Activated CD4-positive, alpha-beta T cell treated with anti-CD3 and anti-CD28 coated beads for 24 hours (primary cell): ENCODE measurements at places on chromosomes 4 and X.

- DNase-seq = no peak
These were observed 117.3 kb upstream of the PPP3CA start for GRCh38 chr4:101464596-101464995.

DNA sequence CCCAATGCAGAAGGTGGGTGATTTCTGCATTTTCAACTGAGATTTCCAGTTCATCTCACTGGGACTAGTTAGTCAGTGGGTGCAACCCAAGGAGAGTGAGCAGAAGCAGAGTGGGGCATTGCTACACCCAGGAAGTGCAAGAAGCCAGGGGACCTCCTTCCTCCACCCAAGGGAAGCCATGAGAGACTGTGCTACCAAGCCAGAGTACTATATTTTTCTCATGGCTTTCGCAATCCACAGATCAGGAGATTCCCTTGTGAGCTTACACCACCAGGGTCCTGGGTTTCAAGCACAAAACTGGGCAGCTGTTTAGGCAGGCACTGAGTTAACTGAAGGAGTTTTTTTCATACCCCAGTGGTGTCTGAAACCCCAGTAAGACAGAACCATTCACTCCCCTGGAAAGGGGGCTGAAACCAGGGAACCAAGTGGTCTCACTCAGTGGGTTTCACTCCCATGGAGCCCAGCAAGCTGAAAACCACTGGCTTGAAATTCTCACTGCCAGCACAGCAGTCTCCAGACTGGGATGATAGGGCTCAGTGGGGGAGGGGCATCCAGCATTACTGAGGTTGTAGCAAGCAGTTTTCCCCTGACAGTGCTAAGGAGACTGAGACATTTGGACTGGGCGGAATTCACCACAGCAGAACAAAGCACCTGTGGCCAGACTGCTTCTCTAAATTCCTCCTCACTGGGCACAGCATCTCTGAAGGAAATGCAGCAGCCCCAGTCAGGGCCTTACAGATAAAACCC, 903.4 kb downstream of the TECRL start:
- DNase-seq = no peak

DNA sequence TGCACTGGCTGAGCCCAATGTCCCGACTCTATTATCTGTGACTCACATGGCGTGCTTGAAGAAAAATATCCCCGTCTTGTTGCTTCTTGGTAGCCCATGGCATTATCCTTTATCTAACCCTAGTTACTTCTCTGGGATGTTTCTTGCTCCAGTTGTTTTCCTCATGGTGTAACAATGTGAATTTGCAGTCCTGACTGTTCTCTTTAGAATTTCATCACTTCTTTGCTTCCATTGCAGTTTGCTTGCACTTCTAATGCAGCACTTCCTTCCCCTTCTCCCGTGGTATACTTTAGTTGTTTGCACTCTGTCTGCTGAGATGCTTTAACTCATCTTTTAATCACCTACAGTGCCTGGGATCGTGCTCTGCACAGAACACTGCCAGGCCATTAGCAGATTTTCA, 126.9 kb downstream of the MAML3 start:
- no peak for DNase-seq

- DNase-seq = no peak
These were observed 2.0 kb downstream of the TMEM165 start for GRCh38 chr4:55397520-55398321.

DNA sequence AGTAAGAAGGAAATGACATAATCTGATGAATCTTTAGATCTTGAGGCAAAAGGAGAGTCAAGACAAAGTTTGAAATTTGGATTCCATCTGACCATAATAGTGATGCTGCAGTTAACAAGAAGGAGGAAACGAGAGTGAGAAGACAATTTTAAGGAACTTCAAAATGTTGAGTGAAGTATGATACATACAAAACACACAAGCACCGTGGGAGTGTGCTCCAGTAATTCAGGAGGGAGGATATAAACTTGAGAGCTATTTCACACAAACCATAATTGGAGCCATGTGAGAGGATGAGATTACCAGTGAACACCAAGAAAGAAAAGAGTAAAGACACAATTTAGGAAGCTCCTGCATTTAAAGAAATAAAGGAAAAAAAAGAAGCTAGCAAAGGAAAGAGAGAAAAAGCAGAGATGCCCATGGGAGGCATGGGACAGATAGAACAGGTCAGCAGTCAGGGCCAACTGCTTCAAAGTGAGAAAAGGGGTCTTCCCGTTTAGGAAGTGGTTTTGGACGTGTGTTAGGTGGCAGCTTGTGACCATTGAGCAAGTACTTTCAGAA, 150.7 kb upstream of the SLC7A11 start:
- DNase-seq = no peak

GRCh38 chr4:112173593-112174558, 28.6 kb downstream of the FAM241A start:
- no peak for DNase-seq

DNA sequence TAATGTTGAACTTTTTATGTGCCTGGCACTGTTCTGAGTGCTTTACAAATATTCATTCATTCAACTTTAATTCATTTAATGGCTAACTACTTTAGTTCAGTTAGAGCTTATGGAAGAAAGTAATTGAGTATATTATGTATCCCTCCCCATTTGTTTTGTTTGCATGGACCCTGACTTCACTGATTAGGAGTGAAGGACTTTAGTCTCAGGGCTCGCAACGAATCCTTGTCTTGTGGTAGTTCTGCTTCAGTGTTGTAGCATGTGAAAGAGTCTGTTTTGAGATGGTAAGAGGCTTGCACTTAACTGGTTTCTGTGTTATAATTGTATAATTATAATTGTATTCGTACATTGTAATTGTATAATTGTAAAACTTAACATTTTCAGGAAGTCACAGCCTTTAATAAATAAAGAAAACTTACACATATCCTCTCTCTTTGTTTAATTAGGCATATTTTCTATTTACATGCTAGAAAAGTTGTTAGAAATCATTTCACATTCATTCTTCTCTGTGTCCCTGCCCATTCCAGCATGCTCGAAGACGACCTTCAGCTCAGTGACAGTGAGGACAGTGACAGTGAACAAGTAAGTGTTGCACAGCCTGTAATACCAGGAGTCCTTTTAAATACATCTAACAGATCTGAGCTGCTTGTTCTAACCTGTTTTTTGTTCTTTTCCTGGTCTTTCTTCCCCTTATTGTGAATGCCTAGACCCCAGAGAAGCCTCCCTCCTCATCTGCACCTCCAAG, 115.1 kb downstream of the KLHL8 start:
- no peak for DNase-seq

DNA sequence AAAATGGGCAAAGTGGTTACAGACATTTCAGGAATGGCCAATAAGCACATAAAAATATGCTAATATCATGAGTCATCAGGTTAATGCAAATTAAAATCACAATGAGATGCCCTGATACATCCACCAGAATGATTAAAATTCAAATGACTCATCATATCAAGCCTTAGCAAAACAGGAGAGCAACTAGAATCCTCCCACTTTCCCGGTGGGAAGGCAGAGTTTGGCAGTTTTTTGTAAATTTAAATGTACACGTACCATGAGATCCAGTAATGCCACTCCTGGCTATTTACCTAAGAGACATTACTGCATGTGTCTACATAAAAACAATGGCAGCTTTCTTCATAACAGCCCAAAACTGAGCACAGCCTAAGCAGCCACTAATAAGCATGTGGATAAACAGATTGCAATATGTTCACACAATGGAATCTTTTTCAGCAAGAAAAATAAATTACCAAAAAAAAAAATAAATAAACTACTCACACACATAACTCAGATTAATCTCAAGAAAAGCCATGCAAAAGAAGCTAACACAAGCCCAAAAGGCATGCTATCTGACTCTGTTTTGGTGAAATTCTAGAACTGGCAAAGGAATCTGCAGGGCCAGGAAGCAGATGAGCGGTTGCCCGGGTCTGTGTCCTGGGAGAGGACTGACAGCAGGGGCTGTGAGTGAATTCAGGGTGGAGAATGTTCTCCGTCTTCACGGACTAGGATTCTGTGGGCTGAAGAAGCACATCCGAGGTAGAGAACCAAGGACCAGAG, 48.8 kb downstream of the AFAP1 start:
- DNase-seq = no peak

- DNase-seq = no peak
These were observed 12.9 kb upstream of the TMSB15B start for GRCh38 chrX:103949506-103949905.

DNA sequence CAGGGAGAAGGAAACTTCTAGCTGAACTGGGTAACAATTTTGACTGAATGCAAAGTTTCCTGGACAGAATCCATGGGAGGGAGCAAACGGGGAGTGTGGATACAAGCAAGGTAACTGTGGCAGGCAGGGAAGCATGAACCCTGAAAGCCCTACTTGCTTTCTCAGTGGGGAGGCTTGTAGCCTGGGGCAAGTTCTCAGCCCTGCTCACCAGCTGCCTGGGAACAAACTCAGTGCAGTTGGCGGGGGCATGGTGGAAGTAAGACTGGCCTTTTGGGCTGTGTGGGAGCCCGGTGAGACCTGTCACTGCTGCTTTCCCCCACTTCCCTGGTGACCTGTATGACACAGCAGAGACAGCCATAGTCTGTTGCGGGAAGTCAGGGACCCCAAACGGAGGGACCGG, 14.0 kb upstream of the TEX13B start:
- DNase-seq = no peak

GRCh38 chr4:159606835-159607234, 504.0 kb downstream of the RAPGEF2 start:
- no peak for DNase-seq

- no peak for DNase-seq
These were observed 4.2 kb downstream of the RPS4X start for GRCh38 chrX:72272868-72273267.

DNA sequence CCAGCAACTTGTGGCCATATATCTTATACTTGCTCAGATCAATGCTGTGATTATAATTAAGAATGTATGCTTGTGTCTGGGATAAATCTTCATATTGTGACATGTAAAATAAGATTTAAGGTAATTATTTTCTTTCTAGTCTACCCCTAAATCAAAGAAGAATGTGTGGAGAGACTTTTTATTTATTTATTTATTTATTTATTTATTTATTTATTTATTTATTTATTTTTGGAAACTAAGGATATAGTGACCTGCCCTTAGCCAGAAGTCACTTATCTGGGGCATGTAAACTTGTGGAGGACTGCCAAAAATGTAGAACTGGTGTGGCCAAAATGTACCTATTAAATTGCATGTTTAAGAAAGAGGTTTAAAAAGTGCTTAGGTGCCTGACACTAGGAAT, 144.3 kb downstream of the BEND2 start:
- DNase-seq = no peak

DNA sequence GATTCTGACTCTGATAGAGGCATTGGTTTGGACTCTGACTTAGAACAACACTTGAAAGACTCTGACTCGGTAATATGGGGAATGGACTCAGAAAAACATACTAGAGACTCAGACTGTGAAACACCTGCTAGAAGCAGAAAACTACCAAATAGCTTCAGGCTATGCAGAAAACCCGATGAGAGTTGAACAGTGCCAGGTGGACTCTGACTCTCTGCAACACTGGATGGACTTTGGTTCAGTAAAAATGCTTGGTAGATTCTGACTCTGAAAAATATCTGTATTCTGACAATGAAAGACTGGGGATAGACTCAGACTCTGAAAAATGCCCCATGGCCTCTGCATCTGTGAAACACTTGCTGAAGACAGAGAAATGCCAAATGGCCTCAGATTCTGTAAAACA, 215.1 kb upstream of the HDX start:
- no peak for DNase-seq

DNA sequence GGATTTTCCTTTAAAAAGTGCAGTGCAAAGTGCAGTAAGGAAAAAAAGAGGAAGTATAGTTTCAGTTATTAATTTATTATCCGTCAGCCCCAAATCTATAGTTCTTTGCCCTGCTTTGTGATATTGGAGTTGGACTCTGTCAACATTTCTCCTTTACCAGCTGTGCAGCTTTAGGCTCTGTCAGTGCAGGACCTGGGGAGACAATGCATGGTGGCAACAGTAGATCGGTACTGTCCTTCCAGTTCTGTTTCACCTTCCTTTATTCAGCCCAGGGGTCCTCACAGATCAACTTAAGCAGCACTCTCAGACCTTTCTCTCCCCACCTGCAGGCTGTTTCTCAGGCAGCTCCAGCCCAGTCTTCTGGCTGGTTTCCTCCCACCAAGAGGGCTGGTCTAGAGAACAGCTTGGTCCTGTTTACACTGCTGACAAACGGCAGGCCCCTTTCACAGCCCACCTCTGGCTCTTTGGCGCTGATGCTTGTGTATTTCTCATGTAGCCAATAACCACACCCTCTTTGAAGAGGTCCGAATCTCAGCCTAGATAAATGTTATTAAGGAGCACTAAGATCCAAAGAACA, 71.6 kb downstream of the MCUB start:
- no peak for DNase-seq

- no peak for DNase-seq
These were observed 343.9 kb upstream of the NOCT start for GRCh38 chr4:138671606-138672084.

GRCh38 chr4:173124209-173124865, 44.3 kb upstream of the GALNT7 start:
- no peak for DNase-seq

- no peak for DNase-seq
These were observed 584.2 kb downstream of the SPRY1 start for GRCh38 chr4:123980736-123981300.

GRCh38 chr4:20451986-20452385, 200.3 kb downstream of the SLIT2 start:
- no peak for DNase-seq

GRCh38 chr4:184850431-184851199, 24.8 kb upstream of the ACSL1 start:
- DNase-seq = no peak

DNA sequence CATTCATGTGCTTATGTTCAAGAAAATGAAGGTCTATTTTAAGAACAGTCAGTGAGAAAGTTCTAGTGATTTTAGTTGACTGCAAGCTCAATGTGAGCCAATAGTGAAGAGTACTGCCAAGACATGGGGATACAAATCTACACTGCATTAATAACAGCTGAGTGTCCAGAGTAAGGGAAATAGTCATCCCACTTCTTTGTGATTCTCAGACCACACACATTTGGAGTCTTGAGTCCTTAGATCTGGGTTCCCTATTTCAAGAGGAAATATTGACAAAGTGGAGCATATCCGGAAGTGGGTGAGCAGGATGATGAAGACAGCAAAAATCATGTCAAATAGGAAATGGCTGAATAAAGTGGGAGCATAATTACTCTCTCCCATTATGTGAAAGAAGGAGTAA, 171.1 kb downstream of the LARP7 start:
- no peak for DNase-seq

DNA sequence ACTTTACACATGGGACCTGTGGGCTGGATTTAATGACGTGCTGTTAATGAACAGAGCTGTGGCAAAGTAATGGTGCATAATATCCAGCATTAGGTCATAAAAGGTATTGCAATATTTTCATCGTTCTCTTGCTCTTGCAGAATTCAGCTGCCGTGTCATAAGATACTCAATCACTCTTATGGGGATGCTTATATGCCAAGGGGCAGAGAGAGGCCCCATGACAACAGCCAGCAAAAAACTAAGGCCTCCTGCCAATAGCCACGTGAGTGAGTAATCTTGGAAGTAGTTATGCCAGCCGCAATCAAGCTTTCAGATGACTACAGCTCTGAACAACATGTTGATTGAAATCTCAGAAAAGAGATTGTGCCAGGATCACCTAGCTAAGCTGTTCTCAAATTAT, 616.9 kb downstream of the FSTL5 start:
- no peak for DNase-seq
